Pancreas (tissue), 10 donors: ENCODE measurements at places on chromosomes 11 and 22. TPM values are rescaled to one million over a fixed set of nuclear protein-coding genes. Genes with fewer than 3 reads are reported as not detected.

DNA sequence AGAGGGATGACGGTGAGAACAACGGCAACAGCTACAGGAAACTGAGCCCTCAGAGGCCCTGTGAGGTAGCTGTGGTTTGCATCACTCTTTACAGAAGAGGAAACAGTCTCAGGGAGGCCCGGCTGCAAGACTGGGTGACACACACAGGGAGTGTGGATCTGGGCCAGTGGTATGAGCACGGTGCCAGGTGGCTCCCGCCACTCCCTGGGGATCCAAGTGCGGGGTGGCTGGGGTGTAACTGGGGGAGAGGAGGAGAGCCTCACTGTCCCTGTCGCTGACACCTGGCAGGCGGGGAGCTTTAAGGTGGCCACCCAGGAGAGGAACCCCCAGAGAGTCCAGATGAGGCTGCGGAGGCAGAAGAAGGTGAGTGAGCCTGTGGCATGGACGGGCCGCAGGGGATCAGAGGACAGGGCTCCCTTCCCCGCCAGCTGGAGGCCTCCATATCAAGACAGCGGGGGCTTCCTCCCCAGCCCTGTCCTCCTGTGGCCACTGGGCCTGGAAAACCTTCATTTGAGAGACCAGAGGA is 5.6 kb downstream of the RGL4 start:
- no peak for DNase-seq

Gene GGTLC3
- total RNA-seq = not detected

GRCh38 chr11:118634431-118635236 is 27.2 kb downstream of the PHLDB1 start:
- peak; percentile 93 for DNase-seq

Gene COPB1
- total RNA-seq = 33.1 TPM

DNA sequence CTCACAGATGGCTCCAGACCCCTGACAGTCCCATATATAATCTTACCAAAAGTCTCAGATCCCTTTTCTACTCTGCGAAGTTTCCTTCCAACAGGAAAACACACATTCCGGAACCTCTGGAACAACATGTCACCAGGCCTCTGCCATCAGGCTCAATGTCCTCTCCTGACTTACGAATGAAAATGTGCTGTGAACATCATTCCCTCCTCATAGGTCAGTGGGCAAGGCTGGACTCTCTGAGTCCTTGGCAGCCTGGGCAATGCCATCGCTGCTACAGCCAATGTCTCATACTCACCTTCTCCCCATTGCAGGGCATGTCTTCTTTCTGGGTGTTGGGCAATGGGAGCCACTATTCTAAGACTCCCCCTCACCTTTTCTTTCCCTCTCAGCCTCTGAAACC is 1.7 kb upstream of the HPX start:
- no peak for DNase-seq

DNA sequence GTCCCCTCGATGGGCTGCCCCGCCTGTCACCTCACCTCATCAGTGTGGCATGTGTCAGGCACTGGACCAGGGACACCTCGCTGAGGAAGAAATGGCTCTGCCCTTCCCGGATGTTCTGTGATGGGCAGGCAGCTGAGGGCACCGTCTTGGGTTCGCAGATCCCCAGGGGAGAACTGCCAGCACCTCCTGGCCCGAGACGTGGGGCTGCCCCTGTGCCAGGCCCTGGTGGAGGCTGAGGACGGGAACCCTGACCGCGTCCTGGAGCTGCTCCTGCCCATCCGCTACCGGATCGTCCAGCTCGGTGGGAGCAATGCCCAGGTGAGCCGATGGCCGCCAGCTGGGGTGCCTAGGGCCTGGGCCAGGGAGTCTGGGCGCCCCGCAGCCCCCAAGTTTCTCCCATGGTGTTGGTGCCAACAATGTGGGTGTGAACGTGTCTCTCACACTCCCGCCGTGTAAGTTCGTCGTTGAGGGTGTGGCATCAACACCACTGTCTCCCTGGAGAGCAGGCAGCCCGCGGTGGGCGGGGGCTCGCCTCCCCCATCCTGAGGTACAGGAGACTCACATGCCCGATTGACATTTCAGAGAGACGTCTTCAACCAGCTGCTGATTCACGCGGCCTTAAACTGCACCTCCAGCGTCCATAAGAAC is 7.3 kb upstream of the GTSE1 start:
- DNase-seq = no peak

GRCh38 chr11:83072350-83073242 is 899 bp upstream of the RAB30 start:
- DNase-seq = no peak

DNA sequence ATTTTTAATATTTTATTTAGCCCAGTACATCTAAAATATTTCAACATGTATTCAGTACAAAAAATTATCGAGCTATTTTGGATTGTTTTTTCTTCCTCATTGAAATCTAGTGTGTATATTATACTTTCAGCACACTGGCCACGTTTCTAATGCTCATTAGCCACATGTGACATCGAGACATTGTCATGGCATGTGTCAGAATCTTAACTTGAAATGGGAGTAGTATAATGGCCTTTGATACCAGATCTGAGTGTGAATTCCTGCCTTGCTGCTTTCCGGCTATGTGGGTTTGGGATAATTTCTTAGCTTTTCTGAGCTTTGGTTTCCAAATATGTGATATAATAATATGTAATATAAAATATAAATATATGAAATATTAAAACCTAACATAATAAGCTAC is 54.3 kb downstream of the BCL2L13 start:
- DNase-seq = no peak

- DNase-seq = no peak
Measured at GRCh38 chr11:119320240-119320775, 3.4 kb upstream of the MCAM start.

Gene BAIAP2L2
- total RNA-seq = 0.94 TPM

Gene GAL3ST3
- 0.41 TPM for total RNA-seq

GRCh38 chr11:2541881-2542361 is 97.1 kb downstream of the KCNQ1 start:
- no peak for DNase-seq

Gene UBQLN3
- not detected for total RNA-seq

- no peak for DNase-seq
Measured at GRCh38 chr11:114295676-114296604, at the start of gene NNMT. Gene NNMT (plus strand): TSS chr11:114296399. CDS start chr11:114296557, 158 bp downstream.

Gene MPZL3
- 4.5 TPM for total RNA-seq

- peak; percentile 63 for DNase-seq
Measured at GRCh38 chr11:64856382-64857227, 12.2 kb upstream of the CDC42BPG start.

- no peak for DNase-seq
Measured at GRCh38 chr11:114057605-114058004, 1.9 kb upstream of the ZBTB16 start.

GRCh38 chr11:9263840-9264315 is 1.3 kb downstream of the DENND5A start:
- DNase-seq = no peak

Gene ZBTB16
- 43.3 TPM for total RNA-seq

DNA sequence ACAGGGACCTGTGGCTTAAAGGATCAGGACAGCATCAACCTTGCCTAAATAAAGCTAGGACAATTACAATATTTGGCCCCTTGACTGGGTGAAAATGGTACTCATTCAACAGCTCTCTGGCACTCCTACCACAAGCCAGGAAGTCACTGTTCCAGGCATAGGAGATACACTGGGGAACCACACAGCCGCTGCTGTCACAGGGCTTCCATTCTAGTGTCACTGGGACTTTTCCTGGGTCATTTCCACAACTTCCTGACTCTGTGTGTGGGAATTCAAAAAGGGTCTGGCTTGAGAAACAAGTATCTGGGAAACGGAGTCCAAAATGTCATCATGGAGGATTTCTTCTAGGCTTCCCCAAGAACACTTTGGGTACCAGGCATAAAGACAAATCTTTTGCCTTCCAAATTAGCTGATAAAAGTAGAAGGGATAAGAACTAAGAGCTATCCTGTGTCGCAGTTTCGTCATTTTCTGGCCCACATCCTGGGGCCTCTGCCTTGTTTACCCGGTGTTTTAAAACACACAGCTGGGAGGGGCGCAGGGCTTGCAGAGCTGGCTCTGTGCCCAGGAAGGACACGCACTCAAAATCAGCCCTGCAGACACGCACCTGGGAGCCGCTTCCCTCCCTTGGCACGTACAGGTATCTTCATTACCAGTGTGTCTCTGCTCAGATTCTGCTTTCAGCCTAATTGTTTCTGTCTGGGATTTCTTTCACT is 38.0 kb downstream of the TMEM45B start:
- DNase-seq = peak; percentile 70

Gene MGAT3
- total RNA-seq = 2.7 TPM

DNA sequence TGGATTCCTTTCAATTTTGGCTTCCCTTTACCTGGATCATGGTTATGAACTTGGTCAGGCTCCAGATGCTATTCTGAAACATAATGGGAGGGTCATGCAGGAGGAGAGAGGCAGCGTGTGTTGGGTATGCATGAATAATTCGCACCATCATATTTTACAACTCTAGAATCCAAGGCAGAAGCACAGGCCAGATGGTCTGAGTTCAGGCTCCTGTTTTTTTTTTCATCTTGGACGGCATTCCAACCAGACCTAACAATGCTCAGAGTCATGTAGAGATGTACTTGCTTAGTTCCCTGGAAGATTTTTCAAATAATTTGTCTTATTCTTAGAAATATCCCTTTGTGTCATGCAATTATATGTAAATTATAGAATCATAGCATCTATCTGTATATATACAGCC is 393.5 kb downstream of the JRKL start:
- no peak for DNase-seq

DNA sequence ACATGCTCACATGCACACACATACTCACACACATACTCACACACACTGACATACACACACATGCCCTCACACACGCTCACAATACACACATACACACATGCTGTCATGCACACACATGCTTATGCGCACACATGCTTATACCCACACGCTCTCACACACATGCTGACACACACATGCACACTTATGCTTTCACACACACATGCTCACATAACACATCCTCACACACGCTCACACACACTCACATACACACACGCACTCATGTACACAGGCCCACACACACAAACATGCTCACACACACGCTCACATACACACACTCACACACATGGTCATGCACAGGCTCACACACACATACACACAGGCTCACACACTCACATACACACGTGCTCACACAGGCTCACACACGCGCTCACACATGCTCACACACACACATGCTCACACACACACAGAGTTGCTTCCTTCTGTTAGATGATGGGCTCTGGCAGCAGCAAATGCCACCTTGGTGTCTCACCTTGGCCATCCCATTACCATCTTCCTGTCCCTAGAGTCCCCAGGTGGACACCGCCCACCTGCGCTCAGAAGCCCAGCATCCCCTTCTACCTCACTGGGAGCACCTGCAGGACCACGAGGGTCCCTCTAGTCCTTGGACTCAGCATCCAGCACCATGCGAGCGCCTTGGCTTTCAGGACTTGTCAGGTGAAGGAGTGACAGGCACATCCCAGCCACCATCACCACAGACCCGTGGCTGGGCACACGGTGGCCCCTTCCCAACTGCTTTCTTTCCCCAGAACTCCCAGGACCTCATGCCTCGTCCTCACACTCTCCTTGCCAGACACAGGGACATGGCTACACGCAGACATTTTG is 44.9 kb upstream of the CCND1 start:
- no peak for DNase-seq

Gene ZFPL1
- 15.8 TPM for total RNA-seq

GRCh38 chr11:118401880-118402590 is 629 bp downstream of the ATP5MG start:
- DNase-seq = no peak

GRCh38 chr11:122807731-122808477 is 30.4 kb upstream of the CRTAM start:
- DNase-seq = no peak

DNA sequence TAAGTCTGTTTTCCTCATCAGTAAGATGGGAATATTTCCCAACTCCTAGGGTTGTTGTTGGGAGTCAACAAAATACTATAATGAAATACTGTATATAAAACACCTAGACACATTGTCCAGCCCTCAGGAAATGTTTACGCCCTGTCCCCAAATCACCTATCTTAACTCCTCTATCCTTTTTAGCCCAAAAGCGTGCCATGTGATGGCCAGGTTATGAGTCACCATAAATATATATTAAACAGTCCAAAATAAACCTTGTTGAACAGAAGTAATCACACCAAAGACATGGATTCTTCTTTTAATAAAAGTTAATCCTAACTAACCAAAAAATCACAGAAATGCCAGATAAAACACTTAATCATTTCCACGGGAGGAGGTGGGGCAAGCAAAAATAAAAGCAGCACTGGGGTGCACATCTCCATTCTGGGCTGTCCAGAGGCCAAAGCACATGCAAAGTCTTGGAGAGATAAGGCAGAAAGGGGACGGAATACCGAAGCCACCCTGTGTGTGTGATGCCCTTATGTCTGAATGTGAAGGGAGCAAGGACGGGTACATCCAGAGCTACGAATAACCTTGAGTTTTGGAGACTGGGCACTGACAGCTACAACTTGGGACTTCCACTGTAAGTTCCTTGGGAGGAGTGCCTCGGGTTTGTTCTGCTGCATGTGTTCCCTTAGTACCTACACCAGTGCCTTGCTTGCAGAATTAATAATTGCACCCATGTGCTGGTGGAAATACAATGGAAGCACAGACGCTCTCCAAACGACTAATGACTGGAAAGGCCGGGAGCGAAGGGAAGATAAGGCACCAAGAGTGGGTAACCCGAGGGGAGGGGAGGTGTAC is 1.1 kb downstream of the OSBP start:
- DNase-seq = no peak

Gene GRM5
- total RNA-seq = not detected

Gene FXYD6
- total RNA-seq = 3.7 TPM

Gene NCR3LG1
- 0.83 TPM for total RNA-seq

GRCh38 chr11:93166862-93167261 is 30.9 kb downstream of the SLC36A4 start:
- no peak for DNase-seq

DNA sequence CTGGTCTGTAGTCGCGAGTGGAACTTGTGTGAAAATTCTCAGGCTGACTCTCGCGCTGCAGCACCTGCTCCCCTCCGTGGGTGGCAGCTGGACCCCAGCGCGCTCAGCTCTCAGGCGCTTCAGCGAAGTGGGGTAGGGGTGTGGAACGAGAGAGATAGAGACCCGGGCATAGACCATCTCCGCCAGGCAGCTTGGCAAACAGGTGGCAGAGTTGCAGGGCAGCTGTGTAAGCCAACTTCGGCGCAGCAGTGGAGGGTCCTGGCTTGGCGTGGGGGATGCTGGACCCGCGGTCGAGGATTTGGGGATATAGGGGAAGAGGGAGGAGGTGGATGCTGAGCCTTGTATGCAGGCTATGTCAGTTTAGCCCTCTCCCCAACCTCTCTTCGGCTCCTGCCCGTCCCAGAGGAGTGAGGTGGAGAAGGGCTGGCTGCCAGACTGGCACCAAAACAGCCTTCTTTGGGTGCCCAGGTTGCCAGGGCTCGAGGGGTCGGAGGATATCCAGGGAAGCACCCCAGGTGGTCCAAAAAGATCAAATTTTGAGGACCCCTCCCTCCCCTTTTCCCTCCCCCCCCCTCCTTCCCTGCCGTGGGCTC is 746 bp upstream of the CALCB start:
- DNase-seq = peak; percentile 53

Gene SCGB1C1
- 0.63 TPM for total RNA-seq
